ENCODE measurements at places on chromosomes 5 and 9.

DNA sequence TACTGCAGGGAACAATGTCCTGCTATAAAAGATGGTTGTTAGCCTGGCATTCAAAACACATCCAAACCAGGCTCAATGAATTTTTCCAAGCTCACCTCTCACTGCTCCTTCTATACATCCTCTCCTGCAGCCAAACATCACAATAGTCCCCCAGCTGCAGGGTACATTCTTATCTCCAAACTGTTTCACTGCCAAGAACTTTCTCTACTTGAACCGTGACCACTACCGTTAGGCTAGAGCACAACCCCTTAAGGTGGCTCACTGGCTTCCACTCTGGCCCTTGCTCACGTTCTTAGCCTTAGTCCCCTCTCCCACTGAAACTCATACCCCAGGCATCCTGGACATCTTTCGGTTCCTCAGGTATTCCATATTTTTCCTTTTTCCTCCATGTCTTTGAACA lies 29.0 kb upstream of the ANXA6 start:
- no peak for DNase-seq

DNA sequence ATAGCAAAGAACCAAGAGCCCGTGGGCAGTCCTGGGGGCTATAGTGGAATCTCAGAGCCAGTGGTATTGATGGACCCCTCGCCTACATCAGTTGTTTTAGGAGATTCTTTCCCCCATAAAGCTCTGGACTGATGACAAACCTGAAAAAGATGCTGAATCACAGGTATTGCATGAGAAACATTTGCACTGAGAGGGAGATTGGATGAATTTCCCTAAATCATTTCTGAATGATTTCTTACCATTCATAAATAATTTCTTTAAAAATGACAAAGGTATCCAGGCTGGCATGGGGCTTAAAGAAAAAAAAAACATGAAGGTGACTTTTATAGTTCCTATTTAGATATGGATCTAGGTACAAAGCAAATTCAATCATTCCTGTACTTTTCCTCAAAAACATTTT lies 54.0 kb upstream of the SLIT3 start:
- DNase-seq, result no peak

GRCh38 chr9:33137781-33138264 lies 29.3 kb downstream of the B4GALT1 start:
- no peak for DNase-seq

DNA sequence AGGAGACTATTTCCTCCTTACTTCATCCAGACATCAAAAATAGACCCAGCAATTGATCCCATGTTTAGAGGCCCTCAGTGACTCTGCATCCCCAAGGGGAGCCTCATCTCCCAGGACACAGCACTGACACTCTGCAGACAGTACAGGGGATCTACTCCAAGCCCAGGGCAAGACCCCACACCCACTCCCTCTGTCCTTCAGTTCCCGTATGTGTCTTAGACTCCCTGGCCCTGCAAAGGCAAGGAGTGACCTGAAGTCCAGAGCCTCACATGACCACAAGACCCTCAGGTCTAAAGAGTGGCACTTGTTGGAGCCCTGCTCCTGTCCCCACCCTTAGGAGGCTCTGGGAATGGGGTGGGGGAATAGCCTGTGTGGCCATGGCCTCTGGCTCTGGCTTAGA lies 21.7 kb downstream of the IGIP start:
- DNase-seq, result no peak

GRCh38 chr5:57627661-57628060 lies 145.1 kb upstream of the ACTBL2 start:
- DNase-seq, result no peak

GRCh38 chr5:79837761-79838551 lies 148.3 kb downstream of the CMYA5 start:
- no peak for DNase-seq

DNA sequence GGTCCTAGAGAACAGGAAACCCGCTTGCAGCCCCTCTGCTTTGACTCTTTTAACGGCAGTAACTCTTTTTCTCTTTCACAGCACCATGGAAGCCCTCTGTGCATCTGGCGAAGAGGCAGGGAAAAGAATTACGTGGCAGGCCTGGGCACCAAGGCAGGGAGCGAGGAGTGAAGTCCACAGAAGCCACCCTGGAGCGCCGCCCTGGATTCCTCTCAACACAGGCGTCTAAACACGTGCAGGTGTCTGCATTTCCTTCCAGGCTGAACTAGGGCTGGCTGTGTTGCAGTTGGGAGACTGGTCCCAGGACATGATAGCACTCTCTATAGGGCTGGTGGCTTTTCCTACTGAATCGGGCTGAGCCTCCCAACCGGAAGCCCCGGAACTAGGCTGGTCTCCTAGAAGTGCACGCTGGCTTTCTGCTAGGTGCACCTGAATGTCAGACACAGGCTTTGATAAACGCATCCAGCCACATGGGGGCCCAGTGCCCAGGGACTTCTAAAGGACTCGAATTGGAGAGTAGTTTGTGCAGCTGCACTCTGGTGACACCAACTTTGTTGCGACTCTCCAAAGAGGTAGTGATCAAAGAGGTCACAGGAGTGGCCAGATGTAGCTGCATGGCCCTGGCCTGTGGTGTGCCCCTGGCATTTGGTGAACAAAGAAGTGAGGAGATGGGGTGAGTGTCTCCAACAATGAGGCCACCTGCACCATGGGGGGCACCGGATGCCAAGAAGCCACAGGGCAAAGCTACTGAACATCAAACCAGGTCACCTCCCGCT lies 54.5 kb downstream of the AK8 start:
- no peak for DNase-seq

DNA sequence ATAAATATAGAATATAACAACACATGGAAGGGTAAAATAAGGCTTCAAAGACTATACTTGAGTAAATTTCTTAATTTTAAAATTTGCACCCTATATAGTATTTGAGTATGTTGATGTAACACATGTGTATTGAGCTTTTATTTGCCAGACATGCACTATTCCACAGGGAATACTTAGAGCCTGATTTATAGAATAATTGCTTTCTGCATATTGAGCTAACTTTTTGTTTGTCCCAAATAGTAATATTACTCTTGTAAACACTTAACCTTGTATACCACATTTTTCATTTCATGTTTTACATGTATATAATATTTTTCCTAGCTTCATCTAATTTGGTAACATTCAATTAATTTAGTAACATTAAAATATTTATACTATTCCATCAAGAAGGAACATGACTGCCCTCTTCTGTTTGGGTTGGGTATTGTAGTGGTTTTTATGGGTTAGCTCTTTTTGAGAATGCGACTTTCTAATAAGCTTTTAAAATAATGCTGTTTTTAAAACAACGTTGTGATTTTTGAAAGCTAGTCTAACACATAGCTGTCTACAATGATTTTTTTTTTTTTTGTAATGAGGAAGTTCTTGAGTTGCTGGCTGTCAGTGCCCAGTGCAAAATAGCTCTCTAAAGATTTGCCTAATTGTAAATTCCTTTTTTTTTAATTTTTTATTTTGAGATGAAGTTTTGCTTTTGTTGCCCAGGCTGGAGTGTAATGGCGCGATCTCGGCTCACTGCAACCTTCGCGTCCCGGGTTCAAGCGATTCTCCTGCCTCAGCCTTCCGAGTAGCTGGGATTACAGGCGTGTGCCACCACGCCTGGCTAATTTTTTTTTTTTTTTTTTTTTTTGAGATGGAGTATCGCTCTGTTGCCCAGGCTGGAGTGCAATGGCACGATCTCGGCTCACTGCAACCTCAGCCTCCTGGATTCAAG lies 4.8 kb downstream of the SUB1 start:
- no peak for DNase-seq

DNA sequence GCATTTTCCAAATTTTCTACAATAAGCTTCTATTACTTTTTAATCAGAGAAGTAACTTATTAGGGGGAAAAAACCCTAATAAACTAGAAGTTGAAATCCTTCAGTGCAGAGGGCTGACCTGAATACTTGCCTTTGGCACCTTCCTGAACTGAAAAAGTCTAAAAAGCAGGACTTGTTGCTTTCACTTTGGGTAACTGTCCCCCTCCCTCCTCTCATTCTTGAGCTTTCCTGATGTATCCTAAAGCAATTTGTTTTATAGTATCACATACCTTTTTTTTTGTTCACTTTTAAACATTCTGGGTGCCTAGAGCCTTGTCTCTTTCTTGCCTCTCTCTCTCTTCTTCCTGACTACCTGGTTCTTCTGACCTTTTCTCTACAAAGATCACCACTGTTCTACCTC lies 64.0 kb upstream of the ERBIN start:
- no peak for DNase-seq

GRCh38 chr9:1469996-1470395 lies 419.8 kb downstream of the DMRT2 start:
- DNase-seq, result no peak

- DNase-seq, result no peak
Measured at GRCh38 chr5:1901983-1902382, 19.3 kb upstream of the IRX4 start.

GRCh38 chr5:144203750-144204596 lies 33.3 kb downstream of the KCTD16 start:
- DNase-seq, result no peak

DNA sequence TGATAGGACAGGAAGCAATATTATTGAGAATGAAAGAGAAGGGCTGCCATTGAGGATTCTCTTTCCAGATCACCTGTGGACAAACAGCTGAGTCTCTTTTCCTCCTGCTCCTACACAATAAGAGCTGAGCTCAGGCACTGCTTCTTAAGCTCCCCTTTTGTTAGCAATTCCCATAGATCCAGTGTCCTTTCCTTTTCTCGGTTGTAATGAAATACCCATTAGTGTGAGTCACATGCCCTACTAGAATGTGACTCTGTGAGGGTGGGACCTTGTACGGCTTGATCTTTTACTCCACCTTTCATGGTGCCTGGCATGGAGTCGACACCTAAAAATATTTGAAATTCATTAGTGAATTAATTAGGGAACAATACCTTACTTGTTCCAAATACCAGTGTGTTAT lies 269.2 kb downstream of the NR3C1 start:
- no peak for DNase-seq

DNA sequence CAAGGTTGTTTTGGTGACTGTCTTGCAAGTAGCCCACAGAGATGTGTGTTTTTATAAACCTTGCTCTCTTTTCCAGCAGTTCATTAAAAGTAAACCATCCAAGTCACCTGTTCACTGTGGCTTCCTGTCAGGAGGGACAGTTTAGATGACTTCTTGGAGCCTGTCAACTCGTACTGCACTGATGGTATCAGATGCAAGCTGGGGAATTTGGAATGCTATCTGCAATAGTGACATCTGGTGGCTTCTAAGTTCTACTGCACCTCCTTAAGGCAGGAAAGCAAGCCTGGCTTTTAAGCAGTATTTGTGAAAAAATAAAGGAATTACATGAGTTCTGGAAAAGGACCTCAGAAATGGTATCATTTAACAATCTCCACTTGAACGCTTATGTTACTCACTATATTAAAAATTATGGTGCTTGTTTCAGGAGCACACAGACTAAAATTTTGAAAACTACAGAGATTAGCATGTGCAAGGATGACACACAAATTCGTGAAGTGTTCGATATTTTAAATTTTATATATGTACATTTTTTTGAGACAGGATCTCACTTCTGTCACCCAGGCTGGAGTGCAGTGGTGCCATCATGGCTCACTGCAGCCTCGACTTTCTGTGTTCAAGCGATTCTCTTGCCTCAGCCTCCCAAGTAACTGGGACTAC lies 164.0 kb downstream of the TTC39B start:
- no peak for DNase-seq

DNA sequence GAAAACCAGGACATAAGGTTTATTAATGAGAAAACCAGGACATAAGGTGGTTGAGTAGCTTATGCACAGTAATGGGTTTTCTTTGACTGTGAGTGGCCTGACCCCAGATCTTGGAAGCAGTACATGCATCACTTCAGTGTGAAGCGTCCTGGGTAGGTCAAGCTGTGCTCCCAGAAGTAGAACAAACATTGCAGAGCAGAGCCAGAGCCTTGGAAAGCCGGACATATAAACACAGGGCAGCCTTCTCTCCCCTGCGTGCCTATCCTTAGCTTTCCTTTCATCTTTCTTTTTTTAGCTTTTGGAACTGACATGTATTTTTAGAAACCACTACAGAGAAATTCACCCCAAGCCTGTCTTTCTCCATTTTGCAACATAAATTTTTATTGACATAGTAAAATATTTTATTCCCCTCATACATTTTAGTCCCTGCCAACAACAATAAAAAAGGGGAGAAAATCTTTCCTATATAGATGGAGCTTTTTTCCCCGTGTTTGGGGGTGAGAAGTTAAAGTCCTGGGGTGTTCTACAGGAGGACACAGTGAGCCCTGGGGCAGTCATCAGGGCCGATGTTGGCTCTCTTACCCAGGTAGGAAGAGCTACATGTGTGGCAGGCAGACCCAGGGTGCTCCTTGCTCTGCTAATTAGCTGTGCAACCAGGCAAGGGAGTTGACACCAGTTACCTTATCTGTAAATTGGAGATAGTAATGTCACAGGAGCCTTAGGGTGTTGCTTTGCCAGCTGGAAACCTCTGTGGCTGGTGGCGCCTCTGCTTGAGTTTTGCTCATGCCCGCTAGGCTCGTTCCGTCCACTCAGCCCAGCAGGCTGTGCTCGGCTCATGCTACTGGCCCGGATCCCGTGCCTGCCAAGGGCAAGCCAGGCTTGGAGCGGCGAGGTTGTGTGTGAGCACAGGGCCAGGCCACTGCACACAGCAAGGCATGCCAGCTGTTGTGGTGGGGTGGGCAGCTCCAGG lies 389.6 kb downstream of the KDM4C start:
- no peak for DNase-seq

DNA sequence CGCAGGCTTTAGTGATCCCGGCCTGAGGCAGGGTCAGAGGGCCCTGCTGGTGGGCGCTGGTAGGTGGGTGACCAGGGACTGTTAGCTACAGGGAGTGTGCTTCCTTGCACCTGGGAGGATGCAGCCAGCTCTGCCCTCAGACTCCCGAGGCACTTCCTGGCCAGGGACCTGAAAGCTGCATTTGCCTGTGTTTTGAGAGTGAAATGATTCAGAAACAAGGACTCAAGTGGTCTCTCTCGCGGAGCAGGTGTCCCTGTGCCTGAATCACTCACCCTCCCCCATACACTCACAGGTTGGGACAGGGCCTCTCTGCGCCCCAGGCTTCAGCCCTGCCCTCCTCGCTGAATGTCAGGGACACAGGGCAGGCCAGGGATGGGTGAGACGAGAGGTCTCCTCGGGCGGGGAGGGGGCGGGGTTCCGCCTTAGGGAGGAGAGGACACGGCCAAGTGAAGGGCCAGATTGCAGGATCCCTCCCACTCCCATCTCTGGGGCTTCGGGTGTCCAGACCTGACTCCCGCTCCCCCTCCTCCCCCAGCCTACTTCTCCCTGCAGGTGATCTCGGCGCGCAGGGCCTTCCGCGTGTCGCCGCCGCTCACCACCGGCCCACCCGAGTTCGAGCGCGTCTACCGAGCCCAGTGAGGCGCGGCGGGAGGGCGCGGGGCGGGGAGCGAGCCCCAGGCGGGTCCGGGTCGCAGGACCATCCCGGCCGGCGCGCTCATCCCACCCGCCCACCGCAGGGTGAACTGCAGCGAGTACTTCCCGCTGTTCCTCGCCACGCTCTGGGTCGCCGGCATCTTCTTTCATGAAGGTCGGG lies 1.5 kb downstream of the LTC4S start:
- no peak for DNase-seq

DNA sequence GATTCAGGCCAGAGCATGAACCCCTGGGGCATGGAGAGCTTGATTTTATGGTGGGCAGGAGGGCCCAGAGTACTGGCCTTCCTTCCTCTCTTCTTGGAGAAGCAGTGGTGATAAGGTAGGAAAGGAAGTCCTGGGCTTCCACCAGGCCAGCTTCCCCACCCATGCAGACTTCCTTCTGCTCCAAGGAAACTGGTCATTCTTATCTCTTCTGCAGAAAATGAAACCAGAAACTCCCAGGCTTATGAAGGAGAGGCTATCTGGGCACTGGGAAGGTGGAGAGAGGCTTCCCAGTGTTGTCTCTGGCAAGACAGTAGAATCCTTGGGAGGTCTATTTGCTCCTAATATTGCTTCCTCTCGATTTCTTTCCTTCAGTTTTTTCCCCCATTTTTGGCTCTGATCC lies 110.5 kb upstream of the EQTN start:
- no peak for DNase-seq

GRCh38 chr9:27462434-27462833 lies 61.7 kb upstream of the IFNK start:
- DNase-seq, result no peak
